ENCODE measurements at places on chromosomes 4 and X. TPM values are rescaled to one million over a fixed set of nuclear protein-coding genes. Genes with fewer than 3 reads are reported as not detected.

BMX gene
- total RNA-seq = not detected

NDUFA1 gene
- total RNA-seq = 239 TPM

GEMIN8 gene
- total RNA-seq = 10.7 TPM

MFAP3L gene
- 5.6 TPM for total RNA-seq

TRAM1L1 gene
- total RNA-seq = 0.32 TPM

ZNF157 gene
- not detected for total RNA-seq

CYTL1 gene
- total RNA-seq = not detected

ASB9 gene
- 25.2 TPM for total RNA-seq

CNKSR2 gene
- total RNA-seq = 3.7 TPM

CFP gene
- total RNA-seq = 0.55 TPM

LDB2 gene
- not detected for total RNA-seq

CT47B1 gene
- total RNA-seq = not detected

SAGE1 gene
- total RNA-seq = not detected

TMEM47 gene
- total RNA-seq = 1.1 TPM

TLR6 gene
- total RNA-seq = 5.0 TPM

TEX13D gene
- total RNA-seq = not detected

PACRGL gene
- total RNA-seq = 15.8 TPM

ANOS1 gene
- total RNA-seq = 0.05 TPM

ARMCX4 gene
- total RNA-seq = 0.44 TPM

EPHA5 gene
- 0.62 TPM for total RNA-seq

CT45A2 gene
- not detected for total RNA-seq

FGFBP2 gene
- total RNA-seq = not detected

SPIN2A gene
- total RNA-seq = 0.15 TPM

PCYT1B gene
- not detected for total RNA-seq

C4orf50 gene
- total RNA-seq = not detected

FAM200B gene
- total RNA-seq = 33.8 TPM

ETDA gene
- not detected for total RNA-seq

CCKAR gene
- not detected for total RNA-seq

HTR2C gene
- not detected for total RNA-seq

UGT2A2 gene
- not detected for total RNA-seq

ASB12 gene
- not detected for total RNA-seq

SNX12 gene
- 77.9 TPM for total RNA-seq

CNGA1 gene
- not detected for total RNA-seq

SSX4B gene
- not detected for total RNA-seq

CFAP47 gene
- total RNA-seq = 0.02 TPM

UGT2B7 gene
- 0.25 TPM for total RNA-seq

KLHL34 gene
- not detected for total RNA-seq

PABPC1L2B gene
- total RNA-seq = not detected

SMIM14 gene
- 21.8 TPM for total RNA-seq

Measured in A549 treated with DMSO at 1 μM for 4 hours (cell line).